ENCODE measurements at places on chromosomes 6 and 20. TPM values are rescaled to one million over a fixed set of nuclear protein-coding genes. Genes with fewer than 3 reads are reported as not detected.

- no peak for DNase-seq
Measured at GRCh38 chr20:46043556-46043955, 14.5 kb downstream of the SLC12A5 start.

DNA sequence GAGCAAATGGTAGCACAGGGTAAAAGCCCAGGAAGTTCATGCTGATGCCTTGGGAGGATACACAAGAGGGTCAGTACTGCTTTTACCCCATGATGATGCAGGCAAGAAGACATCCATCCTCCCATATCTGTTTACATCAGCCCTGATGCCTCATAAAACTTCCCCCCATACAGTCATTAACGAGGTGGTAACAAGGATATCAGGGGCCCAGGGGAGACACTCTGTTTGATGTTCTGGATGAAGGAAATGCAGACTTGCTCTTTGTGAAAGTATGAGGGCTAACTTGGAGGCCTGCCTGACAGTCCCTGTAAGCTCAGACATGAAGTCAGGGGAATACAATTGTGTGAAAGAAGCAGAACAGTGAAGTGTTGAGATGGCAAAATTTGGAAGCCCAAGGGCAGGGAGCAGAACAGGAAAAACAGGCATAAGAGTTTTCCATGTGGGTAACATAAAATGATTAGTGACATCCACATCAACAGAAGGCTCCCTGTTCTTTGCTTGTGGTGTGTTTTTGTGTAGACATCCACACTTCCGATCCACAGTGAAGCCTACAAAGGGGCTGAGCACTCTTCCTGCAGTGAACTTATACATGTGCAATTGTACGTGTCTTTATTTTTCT is 813.4 kb downstream of the MAFB start:
- no peak for DNase-seq

GRCh38 chr6:6588924-6589709 is 597 bp downstream of the LY86 start:
- no peak for DNase-seq

- DNase-seq, result no peak
Measured at GRCh38 chr20:358891-359555, 12.1 kb downstream of the NRSN2 start.

GRCh38 chr6:128826606-128827005 is 56.3 kb upstream of the LAMA2 start:
- DNase-seq, result no peak

DNA sequence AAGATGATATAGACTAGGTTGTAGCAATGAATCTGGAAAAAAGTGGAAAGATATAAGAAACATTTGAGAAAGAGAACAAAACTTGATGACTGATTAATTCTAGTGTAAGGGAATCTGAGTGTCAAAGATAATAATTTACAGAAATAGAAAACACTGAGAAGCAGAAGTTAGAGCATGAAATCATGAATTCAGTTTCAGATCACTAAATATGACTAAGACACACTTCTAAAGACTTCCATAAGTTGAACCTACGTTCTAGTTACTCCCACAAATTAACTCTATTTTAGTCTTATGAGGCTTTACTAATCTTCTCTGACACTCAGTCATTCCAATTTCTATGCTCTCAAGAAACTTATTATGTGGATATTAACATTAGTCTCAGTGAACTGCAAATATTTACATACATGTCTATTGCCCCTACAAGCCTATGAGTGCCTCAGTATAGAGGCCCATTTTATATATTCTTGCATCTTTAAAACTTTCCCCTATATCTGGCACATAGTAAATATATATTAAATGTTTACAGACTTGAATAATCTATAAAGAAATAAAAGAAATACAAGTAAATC is 30.4 kb downstream of the IBTK start:
- no peak for DNase-seq

DNA sequence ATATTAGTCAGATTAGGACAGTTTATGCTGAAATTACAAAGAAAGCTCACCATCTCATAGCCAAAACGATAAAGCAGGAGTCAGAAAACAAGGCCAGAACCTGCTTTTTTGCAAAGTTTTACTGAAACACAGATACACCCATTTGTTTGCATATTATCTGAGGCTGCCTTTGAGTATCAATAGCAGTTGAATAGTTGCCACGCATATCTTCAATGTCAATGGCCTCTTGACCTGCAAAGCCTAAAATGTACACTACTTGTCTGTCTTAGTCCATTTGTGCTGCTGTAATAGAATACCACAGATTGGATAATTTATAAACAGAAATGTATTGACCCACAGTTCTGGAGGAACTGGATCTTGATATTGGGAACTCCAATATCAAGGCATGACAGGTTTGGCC is 94.1 kb upstream of the NT5E start:
- no peak for DNase-seq

DNA sequence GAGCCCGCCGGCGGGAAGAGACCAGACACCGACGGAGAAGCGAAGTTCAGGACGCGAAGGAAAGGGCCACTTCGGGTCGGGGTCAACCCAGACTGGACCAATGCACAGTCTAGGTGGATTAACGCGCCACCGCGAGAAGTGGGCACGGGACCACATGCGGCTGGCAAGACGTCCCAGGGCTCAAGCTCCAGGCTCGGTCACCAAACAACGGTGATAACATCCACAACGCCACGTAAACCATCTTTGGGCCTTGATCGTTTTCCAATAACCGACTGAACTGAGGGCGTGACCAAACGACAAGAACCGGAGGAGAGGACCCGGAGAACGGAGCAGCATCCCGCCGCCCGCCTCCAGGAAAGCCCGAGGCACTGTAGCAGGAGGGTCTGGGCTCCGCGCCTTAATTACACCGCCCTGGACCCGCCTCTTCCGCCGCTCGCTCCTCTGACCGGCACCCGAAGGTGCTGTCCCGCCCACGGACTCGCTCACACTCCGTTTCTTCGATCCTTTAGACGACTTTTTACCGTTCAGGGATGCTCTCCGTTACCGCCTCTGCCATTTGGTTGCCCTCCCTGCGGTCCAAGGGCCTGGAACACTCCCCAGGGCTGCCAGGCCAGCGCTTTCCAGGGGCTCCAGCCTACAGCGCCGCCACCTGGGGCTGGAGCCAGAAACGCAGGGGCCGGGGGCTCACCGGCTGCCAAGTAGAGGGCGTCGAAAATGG is 44.1 kb downstream of the DPPA5 start:
- DNase-seq, result peak; percentile 84

- DNase-seq, result no peak
Measured at GRCh38 chr6:100370265-100370664, 94.5 kb downstream of the SIM1 start.

DNA sequence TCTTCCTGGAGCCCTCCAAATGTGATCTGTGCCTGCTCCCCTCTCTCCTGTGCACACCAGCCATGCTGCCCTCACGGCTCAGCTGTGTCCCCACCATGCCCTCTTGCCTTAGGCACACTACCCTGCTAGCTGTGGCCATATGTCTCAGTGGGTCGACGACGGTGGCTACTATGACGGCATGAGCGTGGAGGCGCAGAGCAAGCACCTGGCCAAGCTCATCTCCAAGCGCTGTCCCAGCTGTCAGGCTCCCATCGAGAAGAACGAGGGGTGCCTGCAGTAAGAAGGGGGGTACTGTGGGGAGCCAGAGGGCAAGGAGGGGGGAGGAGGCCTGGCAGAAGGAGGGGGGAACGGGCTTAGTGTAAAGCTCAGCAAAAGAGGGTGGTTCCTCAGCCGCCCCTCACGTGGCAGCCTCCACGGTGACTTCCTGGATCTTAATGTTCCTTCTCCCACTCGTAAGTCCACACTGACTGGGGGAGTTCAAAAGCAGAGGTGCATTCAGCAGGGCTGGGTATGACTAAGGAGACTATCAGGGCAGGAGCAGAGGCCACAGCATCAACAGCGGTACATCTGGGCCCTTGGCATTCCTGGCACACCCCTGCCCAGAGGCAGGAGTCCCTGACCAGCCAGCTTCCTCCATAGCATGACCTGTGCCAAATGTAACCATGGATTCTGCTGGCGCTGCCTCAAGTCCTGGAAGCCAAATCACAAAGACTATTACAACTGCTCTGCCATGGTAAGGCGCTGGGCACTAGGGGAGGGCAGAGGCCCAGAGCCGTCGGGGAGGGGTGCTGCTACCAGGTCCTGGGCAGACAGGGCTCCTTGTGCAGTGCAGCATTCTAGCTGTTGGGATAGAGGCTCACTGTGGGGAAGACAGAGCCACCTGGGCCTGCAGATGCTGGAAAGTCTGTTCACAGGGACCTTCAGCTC is 8.0 kb downstream of the DNPH1 start:
- DNase-seq, result peak; percentile 34

DNA sequence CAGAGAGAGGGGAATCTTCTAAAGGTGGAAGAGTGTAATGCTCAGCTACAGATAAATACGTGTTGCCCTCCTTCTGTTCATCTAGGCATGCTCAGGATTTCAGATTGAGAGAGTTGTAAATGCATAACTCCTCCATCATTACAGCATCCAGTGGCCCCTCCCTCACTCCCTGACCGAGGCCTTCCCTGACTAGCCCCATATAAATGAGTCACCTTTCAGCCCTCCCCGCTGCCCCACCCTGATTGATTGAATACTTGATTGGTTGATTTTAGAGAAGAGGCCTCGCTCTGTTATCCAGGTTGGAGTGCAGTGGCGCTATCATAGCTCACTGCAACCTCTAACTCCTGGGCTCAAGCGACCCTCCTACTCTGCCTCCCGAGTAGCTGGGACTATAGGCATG is 193.7 kb downstream of the EYA2 start:
- no peak for DNase-seq

DNA sequence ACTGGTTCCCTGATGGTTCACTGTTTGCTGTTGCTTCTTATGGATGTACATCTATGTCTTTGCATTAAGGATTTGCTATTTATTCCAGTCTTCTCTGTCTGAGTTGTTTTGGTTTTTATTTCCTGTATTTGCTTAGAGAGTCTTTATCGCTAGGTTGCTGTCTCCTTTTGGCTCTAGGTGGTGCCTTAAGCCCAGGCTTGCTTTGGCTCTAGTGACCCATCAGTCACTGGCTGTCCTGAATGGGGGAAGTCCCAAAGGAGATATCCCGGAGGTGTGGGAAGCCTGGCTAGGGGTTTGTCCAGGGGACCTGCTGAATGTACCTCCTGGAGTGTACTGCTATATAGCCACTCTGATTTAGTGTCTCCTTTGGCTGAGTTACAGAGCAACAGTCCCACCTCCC is 53.4 kb downstream of the MCHR2 start:
- no peak for DNase-seq

DNA sequence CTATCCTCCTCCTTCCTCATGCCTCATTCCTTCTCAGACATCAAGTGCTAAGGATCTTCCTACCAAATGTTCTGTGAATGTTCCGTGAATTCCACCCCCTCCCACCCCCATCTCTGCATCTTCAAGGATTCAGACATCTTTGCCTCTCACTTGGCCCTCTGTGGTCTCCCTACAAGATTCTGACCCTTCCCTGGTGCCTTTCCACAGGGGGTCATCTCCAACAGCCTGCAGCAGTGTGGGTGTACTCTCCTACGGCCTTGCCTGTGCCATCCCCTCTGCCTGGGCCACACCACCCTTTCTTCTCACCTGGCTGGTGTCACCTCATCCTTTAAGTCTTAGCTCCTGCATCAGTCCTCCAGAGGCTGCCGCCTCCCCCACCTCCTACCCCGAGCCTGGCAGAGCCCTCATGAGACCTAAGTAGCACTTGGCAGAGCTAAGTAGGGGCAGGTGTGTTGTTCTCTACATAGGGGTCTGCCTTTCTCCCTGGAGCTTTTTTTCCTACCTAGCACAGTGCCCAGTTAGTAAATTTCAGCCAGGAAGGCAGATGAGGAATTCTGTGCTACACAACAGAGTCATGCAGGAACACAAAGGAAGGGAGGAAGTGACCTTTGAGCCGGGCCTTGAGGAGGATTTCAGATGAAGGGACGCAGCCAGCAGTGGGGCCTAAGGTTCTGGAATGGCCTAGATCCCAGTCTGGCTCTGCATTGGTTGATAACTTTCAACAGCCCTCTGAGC is 43.1 kb downstream of the TM9SF4 start:
- DNase-seq, result peak; percentile 5

DNA sequence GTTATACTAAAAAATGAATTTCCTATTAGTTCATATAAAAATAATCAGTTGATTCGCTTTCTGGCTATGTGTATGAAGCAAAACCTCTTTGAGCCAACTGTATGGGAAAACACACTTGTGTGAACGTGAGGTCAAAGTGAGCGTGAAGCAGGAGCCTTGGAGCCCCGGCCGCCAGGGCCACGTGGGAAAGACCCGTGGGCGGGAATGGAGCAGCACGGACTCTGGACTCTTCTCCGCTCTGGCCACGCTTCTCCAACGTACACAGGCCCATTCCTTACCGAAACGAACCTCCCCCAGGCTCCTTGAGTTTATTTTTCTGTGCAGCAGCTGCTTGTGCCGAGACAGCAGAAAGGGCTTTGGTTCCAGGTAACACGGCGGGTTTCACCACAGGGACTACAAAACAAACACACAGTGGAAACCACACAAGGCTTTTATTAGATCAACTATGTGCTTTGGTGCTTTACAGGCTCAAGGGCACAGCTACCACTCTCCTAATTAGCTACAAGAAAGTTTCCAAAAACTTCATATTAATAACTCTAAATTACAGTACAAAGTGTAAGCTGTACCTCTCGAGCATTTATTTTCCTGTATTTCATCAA is 62.7 kb downstream of the TAF4 start:
- DNase-seq, result no peak

DNA sequence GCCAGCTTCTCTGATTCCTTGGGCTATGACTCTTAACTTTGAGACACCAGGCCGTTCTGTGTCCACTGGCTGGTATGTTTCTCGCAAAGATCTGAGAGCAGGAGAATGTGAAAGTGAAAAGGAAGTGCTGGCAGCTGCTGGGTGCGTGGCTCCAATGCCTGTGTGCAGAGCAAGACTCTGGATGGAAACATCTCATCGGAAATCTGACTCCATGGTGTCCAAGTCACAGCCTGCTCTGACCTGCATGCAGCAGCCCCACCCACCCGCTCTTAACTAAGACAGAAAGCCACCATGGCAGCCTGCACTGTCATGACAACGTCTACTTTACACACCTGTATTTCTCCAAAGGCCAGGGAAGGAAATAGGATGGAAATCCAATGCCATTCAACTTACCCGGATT is 66.3 kb upstream of the MPC1 start:
- no peak for DNase-seq

The LY86 gene
- 13.8 TPM for total RNA-seq

The FRMD1 gene
- total RNA-seq, result 0.09 TPM

The PHF3 gene
- 61.1 TPM for total RNA-seq

The MEI4 gene
- total RNA-seq, result not detected

The CGA gene
- total RNA-seq, result not detected

The GPX5 gene
- not detected for total RNA-seq

Data from upper lobe of right lung (tissue), 1 donor.